ENCODE measurements at places on chromosomes 16 and 17. TPM values are rescaled to one million over a fixed set of nuclear protein-coding genes. Genes with fewer than 3 reads are reported as not detected.

Gene KLHL36
- total RNA-seq: 38.2 TPM

Gene DNAH2
- total RNA-seq: 0.07 TPM

Gene NEUROD2
- 6.3 TPM for total RNA-seq

Gene C16orf95
- 9.2 TPM for total RNA-seq

Gene RNF43
- total RNA-seq: not detected

Gene ZG16
- total RNA-seq: not detected

Gene CCL16
- not detected for total RNA-seq

Gene PPP1R27
- total RNA-seq: 0.81 TPM

Gene TRAPPC2L
- total RNA-seq: 50.6 TPM

Gene SP6
- total RNA-seq: 1.7 TPM

Gene KRTAP9-4
- not detected for total RNA-seq

Gene PRSS8
- not detected for total RNA-seq

Gene MAP2K6
- 28.3 TPM for total RNA-seq

Gene HP
- total RNA-seq: not detected

Gene CD300LB
- total RNA-seq: not detected

Gene ZP2
- not detected for total RNA-seq

Gene PRAC1
- total RNA-seq: not detected

Gene PSMB3
- 121 TPM for total RNA-seq

Gene NBR1
- 51.8 TPM for total RNA-seq

Gene PRDM7
- total RNA-seq: not detected

Gene TMEM92
- total RNA-seq: not detected

Gene NOL11
- 40.6 TPM for total RNA-seq

Gene CLEC19A
- not detected for total RNA-seq

Gene EXOC3L1
- total RNA-seq: 3.6 TPM

Gene GLIS2
- 16.5 TPM for total RNA-seq

Gene NRN1L
- 1.0 TPM for total RNA-seq

Gene SOCS7
- 33.3 TPM for total RNA-seq

Gene PRAC2
- not detected for total RNA-seq

Gene HIGD1B
- 1.1 TPM for total RNA-seq

Gene NPIPB9
- 3.0 TPM for total RNA-seq

Gene KRT33B
- 0.61 TPM for total RNA-seq

Gene CBLN1
- total RNA-seq: 21.7 TPM

All from glutamatergic neuron (in vitro differentiated cells).